ENCODE measurements at places on chromosomes 5 and 9.

DNA sequence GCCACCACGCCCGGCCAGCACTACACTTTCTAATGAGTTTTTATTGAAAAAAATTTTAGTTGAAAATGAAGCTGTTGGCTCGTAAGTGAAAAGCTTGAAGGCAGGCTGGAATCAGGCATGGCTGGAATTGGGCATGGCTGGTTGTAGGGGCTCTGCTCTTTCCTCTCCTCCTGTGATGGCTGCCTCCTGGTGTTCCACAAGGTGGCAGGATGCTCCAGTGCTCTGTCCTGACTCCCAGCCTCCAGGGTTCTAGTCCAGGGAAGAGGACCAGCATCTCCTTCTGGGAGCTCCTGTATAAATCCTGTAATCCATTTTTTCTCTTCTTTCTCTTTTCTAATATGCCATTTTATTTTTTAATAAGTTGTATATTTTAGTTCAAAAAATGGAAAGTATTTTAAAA lies 57.2 kb upstream of the DHFR start:
- DNase-seq: no peak

GRCh38 chr5:5320062-5320805 lies 102.2 kb upstream of the ICE1 start:
- no peak for DNase-seq

DNA sequence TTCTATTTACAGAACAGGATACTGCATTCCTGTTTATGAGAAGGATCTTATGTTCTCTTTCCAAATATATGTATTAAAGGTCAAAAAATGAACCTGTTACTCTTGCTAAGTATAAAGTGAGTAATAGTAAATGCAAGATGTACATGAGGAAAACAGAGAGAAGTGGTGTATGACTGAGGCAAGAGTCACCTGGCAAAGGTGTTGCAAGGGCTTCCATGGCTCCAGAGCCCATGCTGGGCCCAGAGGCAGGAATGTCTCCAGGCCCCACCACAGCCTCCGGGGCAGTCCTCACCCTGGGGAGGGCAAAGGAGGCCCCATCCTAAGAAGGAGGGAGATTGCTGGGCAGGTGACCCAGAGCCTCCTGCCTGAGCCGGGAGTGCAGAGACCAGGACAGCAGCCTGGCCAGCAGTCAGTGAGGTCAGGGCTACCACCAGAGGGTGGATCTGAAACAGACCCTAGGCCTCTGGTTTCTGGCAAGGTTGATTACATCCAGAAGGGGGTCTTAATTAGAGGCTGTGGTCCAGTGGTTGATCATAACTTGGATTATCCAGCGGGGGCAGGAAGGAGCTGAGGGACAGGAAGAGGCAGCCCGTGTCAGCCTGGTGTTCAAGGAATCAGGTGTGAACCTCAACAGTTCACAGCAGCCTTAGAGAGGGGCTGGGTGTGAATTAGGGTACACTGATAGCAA lies 57.3 kb upstream of the CPLX2 start:
- no peak for DNase-seq

DNA sequence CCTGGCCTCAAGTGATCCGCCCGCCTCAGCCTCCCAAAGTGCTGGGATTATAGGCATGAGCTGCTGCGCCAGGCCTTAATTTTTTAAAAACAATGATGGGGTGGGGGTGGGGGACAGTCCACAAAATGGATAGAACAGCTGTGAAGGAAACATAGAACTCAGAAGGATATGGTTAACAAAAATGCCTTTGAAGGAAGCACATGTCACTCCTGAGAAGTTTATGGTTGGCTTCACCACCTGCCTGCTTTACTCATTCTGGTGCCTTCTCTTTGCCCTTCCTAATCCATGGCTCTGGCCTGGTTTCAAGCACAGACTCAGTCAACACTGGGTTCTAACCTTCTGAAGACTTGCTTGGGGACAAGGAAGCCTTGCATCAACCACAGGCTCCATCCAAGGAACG lies 10.3 kb downstream of the BAG1 start:
- no peak for DNase-seq

- no peak for DNase-seq
Measured at GRCh38 chr9:15189481-15189880, 117.5 kb downstream of the TTC39B start.

Measured in stimulated activated CD8-positive, alpha-beta memory T cell treated with anti-CD3 and anti-CD28 coated beads, Interleukin-12 subunit alpha, Interleukin-12 subunit beta, amount 100 ng/mL, for 4 hours (primary cell).